ENCODE measurements at places on chromosomes 1 and 21. TPM values are rescaled to one million over a fixed set of nuclear protein-coding genes. Genes with fewer than 3 reads are reported as not detected.

- H3K27me3 ChIP-seq = peaks cover 3% of the 10 kb centered on the region
- DNase-seq = no peak
- no peaks in the 10 kb centered on the region for H3K4me1 ChIP-seq
- H3K4me3 ChIP-seq = no peak overlapping the region
- H3K27ac ChIP-seq = no peak overlapping the region
These were observed 124.5 kb upstream of the GALNT2 start for GRCh38 chr1:229942501-229942900.

DNA sequence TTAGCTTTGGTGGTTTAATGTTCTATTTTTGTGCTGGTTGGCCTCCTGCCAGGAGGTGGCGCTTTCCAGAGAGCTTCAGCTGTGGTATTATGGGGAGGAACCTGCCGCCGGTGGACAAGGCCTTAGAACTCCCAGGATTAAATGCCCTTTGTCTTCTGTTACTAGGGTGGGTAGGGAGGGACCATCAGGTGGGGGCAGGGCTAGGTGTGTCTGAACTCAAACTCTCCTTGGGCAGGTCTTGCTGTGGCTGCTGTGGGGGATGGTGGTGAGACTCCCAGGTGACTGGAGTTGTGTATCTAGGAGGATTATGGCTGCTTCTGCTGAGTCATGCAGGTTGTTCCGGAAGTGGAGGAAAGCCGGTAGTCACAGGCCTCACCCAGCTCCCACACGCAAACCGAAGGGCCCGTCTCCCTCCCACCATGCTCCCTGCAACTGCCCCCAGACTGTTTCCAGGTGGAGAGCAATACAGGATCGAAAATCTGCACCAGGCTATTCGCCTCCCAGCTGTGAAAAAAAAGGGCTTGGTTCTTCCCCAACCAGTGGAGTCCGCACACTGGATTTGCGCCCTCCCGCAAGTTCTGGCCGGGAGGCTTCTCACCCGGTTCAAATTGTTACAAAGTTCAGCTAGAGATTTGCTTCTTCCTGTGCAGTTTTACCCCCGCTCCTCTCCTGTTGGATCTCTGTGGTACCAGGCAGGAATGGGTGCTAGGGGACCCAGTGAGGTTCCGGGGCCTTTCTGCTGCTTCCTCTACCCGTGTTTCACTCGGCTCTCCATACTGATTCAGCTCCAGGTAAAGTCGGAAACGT, 220.5 kb downstream of the CENPF start:
- no peak for DNase-seq
- peaks cover 6% of the 10 kb centered on the region for H3K36me3 ChIP-seq
- H3K27me3 ChIP-seq = peaks cover 5% of the 10 kb centered on the region
- H3K27ac ChIP-seq = no peak overlapping the region

- peaks cover 37% of the 10 kb centered on the region for H3K4me1 ChIP-seq
- no peaks in the 10 kb centered on the region for H3K27me3 ChIP-seq
- no peaks in the 10 kb centered on the region for H3K36me3 ChIP-seq
- DNase-seq = no peak
- H3K4me3 ChIP-seq = peak overlapping the region; percentile 12
- H3K27ac ChIP-seq = no peak overlapping the region
These were observed 9.8 kb downstream of the PPP2R5A start for GRCh38 chr1:212294983-212295382.

FCAMR gene
- total RNA-seq = not detected

PM20D1 gene
- 1.6 TPM for total RNA-seq
